Neural progenitor cell (in vitro differentiated cells): ENCODE measurements at places on chromosomes 5 and 9. TPM values are rescaled to one million over a fixed set of nuclear protein-coding genes. Genes with fewer than 3 reads are reported as not detected.

DNA sequence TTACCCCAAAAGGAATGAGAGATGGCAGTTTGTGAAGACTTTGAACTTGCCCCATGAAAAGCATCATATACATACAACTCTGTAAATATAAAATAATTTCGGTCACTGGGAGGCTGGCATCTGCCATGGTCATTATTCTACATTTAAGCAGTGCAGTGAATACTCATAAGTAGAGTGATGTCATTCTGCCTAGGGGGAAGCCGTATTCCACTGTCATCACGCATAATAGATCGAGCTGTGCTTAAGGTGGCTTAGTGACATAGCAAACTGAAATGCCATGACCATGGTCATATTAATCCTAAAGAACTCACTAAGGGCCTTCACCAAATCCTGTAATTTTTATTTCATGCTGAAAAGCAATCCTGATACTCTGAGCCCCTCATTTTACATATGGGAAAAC lies 42.4 kb upstream of the NR4A3 start:
- no peak for DNase-seq

Gene SYNPO
- total RNA-seq = 0.41 and 1.3 TPM in 2 replicates

Gene RAD17
- 32.3 and 51.6 TPM in 2 replicates for total RNA-seq

DNA sequence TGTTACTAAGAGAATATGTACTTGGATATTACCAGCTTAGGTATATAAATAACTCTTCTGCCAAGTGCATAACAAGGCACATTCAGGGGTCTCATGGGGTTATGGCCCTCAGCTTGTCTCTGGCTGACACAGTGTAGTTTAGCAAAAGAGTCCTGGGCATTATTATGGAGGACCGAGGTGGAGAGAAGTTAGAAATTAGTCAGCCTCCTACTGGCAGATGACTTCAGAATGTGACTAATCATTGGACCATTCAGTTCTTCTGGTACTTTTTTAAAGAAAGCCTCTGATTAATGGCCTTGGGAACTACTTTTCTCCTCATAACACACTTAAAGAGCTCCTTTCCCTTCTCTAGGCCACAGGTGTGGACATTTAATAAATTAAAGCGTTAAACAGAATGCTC lies 178.9 kb downstream of the SH3GL2 start:
- no peak for DNase-seq

Gene SPARC
- total RNA-seq = 122 and 158 TPM in 2 replicates

Gene GNA14
- 0.15 TPM in 1 of 2 replicates, not detected in the other for total RNA-seq
